MV-4-11 (cell line): ENCODE measurements at places on chromosomes 4 and X.

GRCh38 chrX:97372001-97372766 lies 488.5 kb downstream of the RPA4 start:
- DNase-seq, result no peak

DNA sequence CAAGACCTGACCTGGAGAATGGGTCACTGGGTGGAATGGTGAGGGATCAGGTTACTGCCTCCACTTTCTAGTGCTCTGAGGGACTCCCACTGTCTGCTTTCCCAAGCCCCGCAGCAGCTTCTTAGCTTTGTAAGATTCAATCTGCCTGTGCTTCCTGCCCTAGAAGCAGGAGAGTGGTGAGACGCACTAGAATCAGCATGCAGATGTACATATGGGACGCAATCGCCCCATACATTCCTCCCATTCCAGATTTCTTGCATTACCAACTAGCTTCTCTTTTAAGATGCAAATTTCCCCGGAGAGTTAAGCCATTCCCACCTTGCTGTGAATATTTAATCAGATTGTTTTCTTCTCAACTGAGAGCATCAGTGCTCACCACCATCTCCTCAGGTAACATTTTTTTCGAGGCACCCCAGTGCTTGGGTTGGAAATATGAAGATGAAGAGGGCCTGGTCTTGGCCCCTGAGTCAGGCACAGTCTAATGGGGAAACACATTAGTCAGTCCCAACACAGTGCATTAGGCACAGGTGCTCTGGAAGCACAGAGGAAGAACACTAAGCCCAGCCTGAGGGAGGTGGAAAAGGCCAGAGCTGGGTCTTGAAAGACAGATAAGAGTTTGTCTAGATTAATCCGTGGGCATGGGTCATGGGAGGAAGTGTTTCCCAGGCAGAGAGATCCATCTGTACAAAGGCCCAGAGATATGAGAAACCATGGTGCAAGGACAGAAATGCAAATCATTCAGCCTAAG lies 66.7 kb upstream of the PRPS1 start:
- DNase-seq, result no peak

DNA sequence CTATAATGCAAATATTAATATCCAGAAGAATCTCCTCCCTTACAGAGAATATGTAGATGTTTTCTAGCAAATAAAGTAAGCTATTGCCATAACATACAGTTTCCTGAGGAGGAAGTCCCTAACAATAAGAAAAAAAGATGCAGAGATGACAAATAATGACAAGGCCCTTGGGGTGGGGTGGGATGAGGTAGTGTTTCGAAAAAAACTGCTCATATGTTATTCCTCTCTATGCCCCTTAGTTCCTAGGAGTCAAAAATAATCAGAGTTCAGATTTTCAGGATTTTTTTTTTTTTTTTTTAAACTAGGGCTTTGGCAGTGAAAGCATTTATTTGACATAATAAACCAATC lies 99.0 kb downstream of the ZAR1 start:
- DNase-seq, result no peak

- no peak for DNase-seq
These were observed 150.0 kb downstream of the CBR4 start for GRCh38 chr4:168859888-168860694.

DNA sequence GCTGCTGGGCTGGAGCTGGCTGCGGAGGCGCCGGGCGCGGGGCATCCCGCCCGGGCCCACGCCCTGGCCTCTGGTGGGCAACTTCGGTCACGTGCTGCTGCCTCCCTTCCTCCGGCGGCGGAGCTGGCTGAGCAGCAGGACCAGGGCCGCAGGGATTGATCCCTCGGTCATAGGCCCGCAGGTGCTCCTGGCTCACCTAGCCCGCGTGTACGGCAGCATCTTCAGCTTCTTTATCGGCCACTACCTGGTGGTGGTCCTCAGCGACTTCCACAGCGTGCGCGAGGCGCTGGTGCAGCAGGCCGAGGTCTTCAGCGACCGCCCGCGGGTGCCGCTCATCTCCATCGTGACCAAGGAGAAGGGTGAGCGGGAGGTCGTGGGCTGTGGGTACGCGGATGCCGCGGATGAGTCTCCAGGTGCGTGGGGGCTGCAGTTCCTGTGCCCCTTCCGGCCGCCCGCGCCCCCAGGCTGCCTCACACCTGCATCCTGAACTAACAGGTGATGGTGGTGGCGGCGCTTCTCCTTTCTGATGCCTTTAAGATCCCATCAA lies 499 bp downstream of the CYP2U1 start:
- no peak for DNase-seq

DNA sequence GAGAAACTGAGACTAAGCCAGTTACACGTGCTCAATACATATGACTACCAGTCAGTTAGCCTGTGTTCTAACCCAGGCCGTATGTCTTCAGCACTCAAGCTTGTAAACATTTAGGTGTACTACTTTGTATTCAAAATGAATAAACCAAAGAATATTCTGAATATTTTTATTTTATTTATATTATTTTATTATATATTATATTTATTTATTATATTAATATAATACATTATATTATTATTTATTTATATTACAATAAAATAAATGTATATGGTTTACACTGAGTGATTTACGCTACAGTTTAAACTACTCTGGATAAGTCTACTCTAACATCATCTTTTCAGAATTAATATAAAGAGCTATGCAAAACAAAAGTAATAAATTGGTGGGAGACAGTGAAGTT lies 691.5 kb downstream of the CENPC start:
- DNase-seq, result no peak

GRCh38 chr4:83486457-83487129 lies 1.7 kb upstream of the ABRAXAS1 start:
- no peak for DNase-seq

- DNase-seq, result no peak
These were observed 472.8 kb upstream of the BOD1L1 start for GRCh38 chr4:14100349-14100748.

GRCh38 chr4:24881508-24882196 lies 31.2 kb downstream of the CCDC149 start:
- peak; percentile 72 for DNase-seq

DNA sequence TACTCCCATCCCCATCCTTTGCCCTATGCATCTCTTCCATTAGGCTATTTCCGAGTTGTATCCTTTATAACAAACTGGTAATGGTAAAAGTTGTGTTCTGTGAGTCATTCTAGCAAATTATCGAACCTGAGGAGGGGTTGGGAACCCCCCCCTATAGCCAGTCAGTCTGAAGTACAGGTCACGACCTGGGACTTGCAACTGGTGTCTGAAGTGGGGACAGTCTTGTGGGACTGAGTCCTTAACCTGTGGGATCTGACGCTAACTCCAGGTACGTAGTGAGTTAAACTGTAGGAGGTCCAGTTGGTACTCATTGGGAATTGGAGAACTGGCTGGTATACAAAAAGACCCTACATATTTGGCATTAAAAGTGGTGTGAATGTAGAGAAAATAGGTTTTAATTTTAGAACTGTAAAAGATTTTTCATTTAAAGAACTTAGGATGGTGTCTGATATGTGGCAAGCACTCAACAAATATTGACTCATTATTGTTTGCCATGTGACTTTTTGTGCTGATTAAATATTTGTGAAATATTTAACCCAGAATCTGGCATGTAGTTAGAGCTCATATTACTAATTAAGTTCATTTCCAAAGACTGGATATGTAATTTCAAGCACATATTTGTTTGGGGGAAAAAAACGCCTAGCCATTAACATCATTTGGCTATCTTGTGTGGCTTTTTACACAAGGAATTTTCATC lies 50.7 kb downstream of the CHST7 start:
- DNase-seq, result no peak
